ENCODE measurements at places on chromosomes 7 and 10. TPM values are rescaled to one million over a fixed set of nuclear protein-coding genes. Genes with fewer than 3 reads are reported as not detected.

GRCh38 chr7:1899951-1900762 is 230.1 kb downstream of the ELFN1 start:
- no peak for DNase-seq
- no peaks in the 10 kb centered on the region for H3K27me3 ChIP-seq
- H3K36me3 ChIP-seq = no peaks in the 10 kb centered on the region
- no peaks in the 10 kb centered on the region for H3K4me1 ChIP-seq

- H3K27me3 ChIP-seq = no peaks in the 10 kb centered on the region
- peaks cover 4% of the 10 kb centered on the region for H3K4me1 ChIP-seq
- H3K36me3 ChIP-seq = no peaks in the 10 kb centered on the region
- no peak for DNase-seq
- H3K27ac ChIP-seq = no peak overlapping the region
Observed at GRCh38 chr10:122348935-122349361, 25.6 kb upstream of the PLEKHA1 start.

The CALML3 gene
- total RNA-seq = 0.11 TPM

The TWIST1 gene
- total RNA-seq = not detected
